Activated naive CD4-positive, alpha-beta T cell treated with Interleukin-2 at 50 U/mL for 16 hours (primary cell): ENCODE measurements at places on chromosomes 13 and 19.
A peak's percentile ranks its signal among the peaks of the same experiment; 100 is the strongest.

- no peak for DNase-seq
These were observed 99.5 kb downstream of the SIPA1L3 start for GRCh38 chr19:38006361-38007045.

- DNase-seq = no peak
These were observed 207.2 kb upstream of the PCDH17 start for GRCh38 chr13:57424379-57424778.

- no peak for DNase-seq
These were observed 39.3 kb downstream of the CEBPG start for GRCh38 chr19:33412601-33413425.

DNA sequence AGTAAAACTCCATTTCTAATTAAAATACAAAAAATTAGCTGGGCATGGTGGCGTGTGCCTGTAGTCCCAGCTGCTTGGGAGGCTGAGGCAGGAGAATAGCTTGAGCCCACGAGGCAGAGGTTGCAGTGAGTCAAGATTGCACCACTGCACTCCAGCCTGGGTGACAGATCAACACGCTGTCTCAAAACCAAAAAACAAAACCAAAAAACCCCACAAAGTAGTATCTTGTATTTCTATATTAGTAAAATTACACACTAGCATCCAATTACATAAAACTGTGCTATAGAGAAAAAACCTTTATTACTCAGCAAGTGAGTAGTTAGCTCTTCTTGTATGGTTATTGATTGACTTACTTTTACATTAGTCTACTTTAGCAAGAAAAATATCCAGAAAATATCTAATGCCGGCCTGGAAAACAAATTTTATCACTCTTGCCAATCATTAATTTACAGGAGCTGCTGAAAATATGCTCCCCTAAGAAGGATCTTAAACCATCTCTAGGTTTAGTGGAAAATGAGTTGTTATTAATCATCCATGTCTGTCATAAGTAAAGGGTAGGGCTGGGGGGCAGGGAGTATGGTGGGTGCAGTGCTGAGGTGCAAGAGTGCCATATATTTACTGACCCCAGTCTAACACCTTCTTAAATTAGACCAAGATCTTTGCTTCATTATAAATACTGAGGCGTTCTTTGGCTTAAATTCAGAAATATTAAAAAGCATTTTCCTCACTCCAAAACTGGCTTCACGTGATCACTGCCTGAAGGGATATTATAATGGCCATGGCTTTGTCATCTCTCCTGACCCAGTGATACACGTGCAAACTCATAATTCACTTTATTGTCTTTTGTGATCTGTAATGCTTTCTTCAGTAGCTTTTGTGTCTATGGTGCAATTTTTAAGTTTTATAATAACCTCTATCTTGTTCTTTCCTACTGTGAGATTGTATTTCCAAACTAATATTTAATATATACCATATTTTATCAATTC, 44.1 kb downstream of the UBL3 start:
- peak; percentile 27 for DNase-seq

- peak; percentile 88 for DNase-seq
These were observed 13.1 kb upstream of the NANOS2 start for GRCh38 chr19:45927565-45928261.

DNA sequence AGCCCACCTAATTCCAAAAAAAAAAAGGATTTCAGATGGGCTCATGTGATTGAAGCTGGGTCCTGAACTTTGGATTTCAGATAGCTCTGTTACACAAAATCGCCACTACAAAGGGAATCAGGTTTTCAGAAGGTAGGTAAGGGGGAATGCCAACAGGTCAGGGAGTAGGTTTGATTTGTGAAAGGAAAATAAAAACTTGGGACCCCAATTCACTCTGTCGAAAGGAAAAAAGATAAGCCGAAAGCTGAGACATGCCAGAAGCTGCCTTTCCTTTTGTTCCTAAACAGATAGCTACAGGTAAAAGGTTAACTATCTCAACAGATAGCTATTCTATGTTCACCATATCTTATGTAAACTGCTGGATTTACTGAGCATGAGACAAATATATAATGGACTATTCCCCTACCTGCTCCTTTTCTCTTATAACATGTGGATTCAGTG, 4.0 kb downstream of the KRTDAP start:
- DNase-seq = no peak

DNA sequence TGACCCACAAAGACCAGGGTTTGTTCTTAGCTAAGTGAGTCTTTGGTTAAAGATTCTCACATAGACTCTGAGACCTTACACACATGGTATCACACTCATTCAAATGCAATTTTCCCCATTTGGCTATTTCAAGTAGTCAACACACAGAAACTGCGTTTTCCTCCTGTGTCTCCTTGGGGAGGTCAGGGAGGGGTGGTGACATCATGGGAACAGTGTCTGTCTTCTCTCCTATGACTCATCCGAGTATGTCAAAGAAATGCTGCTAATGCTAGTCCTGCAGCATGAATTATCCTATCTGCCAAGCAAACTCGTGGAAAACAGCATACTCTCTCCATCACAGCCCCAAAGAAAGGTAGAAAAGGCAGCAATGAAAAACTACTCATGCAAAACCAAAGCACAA, 100.2 kb downstream of the ENOX1 start:
- DNase-seq = no peak
